ENCODE measurements at places on chromosomes 1 and 21. TPM values are rescaled to one million over a fixed set of nuclear protein-coding genes. Genes with fewer than 3 reads are reported as not detected.

DNA sequence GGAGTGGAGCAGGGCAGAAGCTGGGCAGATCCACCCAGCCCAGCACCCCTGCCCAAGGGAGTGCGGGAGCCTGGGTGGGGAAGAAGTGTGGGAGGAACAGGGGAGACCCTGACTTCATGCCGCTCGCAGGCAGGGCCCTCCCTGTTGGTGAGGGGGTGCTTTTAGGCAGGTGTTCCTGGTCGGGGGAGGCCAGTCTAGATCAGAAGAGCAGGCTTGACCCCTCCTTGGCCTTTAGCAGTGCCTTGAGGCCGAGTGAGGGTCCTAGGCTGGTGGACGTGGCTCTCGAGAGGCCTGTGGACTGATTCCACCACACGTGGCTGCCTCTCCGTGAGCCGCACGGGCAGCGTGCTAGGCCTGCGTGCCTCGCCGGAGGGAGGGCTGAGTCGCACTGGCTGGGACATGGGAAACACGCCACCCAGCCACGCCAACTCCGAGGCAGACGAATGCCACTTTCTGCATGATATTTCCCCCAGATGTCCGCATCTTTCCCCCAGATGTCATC lies 19.4 kb upstream of the COL18A1 start:
- H3K4me1 ChIP-seq = no peaks in the 10 kb centered on the region
- H3K27ac ChIP-seq = no peak overlapping the region
- no peak overlapping the region for H3K4me3 ChIP-seq

DNA sequence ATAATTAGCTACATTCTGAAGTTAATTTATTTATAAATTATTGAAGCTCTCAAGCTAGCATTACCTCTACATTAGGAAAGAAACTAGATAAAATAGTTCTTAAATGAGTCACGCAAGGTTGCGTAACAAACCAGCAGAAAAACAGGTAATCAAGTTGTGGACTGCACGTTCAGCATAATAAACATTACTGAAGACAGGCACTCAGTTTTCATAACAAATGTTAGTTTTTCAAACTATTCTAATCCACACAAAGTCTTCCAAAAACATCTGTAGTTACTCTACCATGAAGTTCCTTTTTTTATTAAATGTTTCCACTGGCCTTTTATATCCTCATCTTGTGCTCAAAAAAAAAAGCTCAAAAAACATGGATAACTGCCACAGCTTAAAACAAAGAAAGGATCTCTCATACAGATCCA lies 1.3 kb downstream of the TOR1AIP2 start:
- peaks cover 34% of the 10 kb centered on the region for H3K36me3 ChIP-seq
- H3K4me3 ChIP-seq = peak overlapping the region; percentile 79
- H3K4me1 ChIP-seq = peaks cover 68% of the 10 kb centered on the region
- H3K27me3 ChIP-seq = no peaks in the 10 kb centered on the region
- peak; percentile 47 for DNase-seq

- peaks cover 62% of the 10 kb centered on the region for H3K36me3 ChIP-seq
- peak overlapping the region; percentile 97 for H3K27ac ChIP-seq
- H3K4me3 ChIP-seq = peak overlapping the region; percentile 100
- H3K27me3 ChIP-seq = no peaks in the 10 kb centered on the region
These were observed 590 bp upstream of the TACSTD2 start for GRCh38 chr1:58577654-58578030.

GRCh38 chr1:156703741-156704140 lies 1.6 kb downstream of the CRABP2 start:
- no peak for DNase-seq
- peaks cover 13% of the 10 kb centered on the region for H3K27me3 ChIP-seq
- H3K4me3 ChIP-seq = no peak overlapping the region

TMEM200B gene
- 0.15 TPM for total RNA-seq

RNPEP gene
- total RNA-seq = 86.1 TPM

ITGB2 gene
- 0.42 TPM for total RNA-seq
